ENCODE measurements at places on chromosomes 12 and 14.
A peak's percentile ranks its signal among the peaks of the same experiment; 100 is the strongest.

DNA sequence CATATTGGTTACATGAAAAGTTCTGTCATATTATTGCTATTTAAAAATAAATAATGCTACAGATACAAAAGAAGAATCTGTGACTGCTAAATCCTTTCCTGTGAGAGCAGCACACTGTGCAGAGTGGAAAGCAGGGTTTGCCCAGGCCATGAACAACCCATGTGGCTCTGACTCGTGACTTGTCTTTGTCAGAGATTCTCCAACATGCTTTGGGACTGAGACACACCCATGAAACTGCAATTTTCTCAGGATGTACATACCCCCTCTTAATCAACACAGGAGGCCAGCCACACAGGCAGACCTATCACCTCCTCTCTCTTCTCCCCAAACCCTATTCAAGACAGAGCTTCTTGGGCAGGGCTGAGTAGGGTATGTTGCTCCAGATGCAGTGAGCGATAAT is 96.8 kb upstream of the NTF3 start:
- DNase-seq = no peak

DNA sequence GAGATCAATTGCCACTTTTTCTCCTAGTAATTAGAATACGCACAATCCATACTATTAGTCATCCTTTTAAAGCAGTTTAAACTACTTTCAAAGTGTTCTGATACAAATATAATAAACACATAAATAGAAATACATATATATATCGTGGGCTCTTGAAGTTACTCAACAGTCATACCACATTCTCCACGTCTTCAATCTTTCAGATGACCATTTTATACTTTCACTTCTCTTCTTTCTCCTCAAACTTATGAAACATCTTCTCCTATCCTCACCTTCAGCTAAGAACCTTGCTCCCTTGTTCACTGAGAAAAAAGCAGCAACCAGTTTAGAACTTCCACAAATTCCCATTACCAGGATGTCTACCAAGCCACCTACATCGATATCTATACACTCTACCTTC is 19.2 kb downstream of the CEP290 start:
- no peak for DNase-seq

DNA sequence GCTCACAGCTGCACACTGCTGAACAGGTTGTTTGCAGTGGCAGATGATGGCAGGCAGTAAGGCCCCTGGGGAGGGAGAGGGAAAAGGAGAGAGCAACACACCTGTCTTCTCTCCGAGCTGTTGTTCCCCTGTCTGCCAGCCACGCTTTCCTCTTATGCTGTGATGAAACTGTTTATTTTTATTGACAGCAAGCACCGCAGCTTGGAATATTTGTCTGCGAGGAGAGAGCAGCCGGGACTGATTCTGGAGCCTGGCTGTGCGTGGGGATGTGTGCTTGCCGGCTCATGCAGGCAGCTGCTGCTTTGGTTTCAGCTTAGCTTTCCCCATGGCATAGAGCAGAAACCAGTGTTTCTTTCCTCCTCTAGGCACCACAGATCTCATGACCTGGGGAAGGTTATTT is 58.7 kb upstream of the KCNA5 start:
- no peak for DNase-seq

- no peak for DNase-seq
Observed at GRCh38 chr12:120537856-120538220, 3.7 kb downstream of the RNF10 start.

DNA sequence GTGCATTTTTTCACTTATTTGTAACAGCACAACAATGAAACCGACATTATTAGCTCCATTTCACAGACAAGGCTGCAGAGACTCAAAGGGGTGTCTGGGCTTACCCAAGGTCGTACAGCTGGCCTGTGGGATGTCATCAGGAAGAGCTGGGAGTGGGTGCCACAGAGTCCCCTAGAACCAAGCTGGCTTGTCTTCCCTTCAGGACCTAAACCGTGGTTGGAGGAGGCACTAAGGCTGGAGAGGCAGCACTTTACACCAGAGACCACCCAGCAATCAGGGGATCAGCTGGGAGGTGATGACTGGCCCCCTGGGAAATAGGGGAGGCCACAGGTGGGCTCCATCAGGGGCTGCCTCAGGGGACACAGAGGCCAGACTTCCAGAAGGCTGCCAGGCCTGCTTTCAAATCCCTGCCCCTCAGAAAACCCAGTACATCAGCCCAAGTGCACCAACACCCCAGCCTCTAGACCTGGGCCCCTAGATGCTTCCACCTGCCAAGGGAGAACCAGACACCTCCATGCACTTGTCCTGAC is 28.3 kb downstream of the DIO3 start:
- no peak for DNase-seq

DNA sequence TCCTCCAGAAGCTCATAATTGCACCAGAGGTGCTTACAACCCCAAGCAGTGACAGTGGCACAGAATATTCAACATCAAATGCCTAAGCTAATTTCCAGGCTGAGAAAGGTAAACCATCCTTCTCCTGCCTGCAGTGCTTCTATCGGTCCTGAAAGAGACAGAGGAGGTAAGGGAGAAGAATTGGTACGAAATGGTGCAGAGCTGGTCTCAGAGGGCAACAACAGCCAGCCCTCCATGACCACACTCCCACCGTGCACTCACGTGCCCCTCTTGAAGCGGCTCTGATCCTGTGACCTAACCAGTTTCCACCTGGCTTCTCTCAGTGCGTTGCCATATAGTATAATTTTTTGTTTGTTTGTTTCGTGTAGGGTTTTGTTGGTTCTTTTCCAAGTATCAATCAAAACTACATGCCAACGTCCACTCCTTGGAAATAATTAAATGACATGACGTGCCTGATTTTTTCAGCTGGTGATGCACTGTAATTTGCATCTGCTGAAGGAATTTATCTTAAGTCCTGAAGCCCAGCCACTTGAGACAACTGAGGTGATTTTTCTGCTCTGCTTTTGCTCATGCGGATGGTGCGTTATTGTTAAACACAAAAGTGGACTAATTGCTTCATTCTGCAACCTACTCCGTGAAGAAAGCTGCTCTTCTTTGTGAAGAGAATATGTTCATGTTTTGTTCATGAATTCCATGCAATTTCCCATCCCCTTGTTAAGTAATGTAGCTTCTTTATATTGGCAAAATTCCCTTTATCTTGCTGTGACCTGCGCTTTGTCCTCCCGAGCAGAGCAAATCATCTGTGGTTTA is 1.3 kb upstream of the ATP2A2 start:
- DNase-seq = no peak

GRCh38 chr12:138171-138897 is 71.8 kb downstream of the IQSEC3 start:
- no peak for DNase-seq

GRCh38 chr12:56299853-56300643 is at the start of gene CS:
TSS of gene CS (minus strand) at chr12:56300330. CDS start at chr12:56300201, 129 bp downstream.
- peak; percentile 97 for DNase-seq

DNA sequence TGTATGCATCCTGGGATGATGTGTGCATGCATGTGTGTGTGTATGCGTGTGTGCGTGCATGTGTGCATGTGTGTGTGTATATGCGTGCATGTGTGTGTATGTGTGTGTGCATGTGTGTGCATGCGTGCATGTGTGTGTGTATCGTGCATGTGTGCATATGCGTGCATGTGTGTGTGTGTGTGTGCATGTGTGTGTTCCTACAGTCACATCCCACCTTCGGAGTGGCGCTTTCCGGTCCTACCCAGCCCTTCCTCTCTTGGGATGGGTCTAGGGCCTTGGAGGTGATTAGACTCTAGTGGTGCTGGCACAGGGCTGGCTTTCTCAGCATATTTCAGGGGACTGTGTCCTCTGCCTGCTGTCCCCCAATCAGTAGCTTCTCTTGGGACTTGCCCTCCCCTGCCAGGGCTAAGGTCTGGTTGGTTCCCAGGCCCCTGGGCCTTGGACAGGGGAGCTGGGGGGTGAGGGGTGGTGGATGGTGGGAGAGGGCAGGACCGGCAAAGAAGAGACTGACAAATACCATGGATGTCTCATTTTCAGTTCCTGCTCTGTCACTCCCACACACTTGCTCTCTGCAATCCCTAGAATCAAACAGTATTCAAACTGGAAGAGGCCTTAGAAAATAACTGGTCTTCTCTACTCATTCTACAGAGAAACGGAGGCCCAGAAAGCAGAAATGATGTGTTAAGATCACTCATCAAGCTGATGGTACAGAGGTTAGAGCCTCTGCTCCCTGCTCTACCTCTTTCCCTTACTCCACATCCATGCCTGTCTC is 21.9 kb upstream of the FAIM2 start:
- DNase-seq = no peak

DNA sequence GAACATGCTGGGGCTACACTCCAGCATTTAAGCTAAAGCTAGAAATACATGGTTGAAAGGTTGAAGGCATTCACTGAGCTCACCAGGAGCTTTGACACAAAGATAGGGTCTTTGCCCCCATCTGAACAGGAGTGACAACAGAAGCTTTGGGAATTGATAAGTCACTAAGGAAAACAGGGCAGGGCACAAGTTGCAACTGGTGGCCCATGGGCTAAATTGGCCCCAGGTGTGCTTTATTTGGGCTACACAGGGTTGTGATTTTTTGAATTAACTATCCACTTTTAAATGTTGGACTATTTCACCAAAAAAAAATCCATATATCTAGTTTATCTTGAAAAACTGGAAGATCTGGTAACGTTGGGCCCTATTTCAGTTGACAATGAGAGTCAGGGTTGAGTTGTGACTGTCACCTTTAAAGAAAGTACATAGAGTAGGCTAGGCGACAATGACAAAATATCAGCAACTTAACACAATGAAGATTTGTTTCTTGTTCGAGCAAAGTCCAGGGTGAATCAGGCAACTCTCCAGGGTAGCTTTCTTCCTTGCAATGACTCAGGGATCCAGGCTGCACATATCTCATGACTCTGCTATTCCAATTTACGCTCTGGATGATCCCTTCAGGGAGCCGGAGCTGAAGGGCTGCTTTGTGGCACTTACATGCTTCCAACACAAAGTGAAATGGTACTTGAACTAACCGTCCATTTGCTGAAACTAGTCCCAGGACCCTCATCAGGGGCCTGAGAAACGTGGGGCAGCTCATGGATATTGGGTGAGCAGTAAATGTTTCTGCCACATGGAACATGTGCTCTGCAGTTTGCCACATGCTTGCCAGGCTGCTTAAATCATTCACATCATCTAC is 13.3 kb upstream of the EIF4B start:
- no peak for DNase-seq

DNA sequence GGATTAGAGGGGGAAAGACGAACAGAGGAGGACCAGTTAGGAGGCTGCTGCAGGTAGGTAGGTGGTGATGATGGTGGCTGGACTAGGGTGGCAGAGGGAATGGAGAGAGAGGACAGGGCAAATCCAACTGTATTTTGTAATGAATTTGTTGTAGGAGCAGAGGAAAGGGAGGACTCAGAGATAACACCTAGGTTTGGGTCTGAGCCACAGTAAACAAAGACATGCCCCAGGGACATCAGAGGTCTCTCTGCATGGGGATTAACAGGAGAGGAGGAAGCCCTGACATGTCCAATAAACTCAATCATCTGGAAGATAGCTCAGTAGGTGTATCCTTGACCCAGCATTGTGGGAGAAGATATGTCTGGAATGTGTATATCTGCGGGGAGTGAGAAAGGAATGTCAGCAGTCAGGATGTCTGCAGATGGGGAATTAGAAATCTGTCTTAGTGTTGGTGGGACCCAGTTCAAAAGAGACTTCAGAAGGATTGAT is 4.7 kb upstream of the SLC48A1 start:
- no peak for DNase-seq

DNA sequence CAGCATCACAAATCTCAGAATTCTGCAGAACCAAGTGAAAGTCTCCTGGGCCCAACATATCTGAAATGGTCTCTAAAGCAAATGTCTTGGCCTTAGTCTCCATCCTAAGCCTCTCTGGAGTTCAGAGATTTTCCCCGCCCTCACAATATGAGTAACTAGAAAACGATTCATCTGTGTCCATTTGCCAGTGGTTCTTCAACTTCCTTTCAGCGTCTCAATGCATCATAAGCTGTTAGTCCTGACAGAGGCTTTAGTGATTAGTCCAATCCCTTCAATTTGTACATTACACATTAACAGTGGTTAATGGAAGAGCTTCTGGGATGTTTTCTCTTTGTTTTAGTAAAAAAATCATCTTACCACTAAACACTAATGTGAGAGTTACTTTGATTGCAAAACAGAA is 17.4 kb downstream of the NPC2 start:
- no peak for DNase-seq

DNA sequence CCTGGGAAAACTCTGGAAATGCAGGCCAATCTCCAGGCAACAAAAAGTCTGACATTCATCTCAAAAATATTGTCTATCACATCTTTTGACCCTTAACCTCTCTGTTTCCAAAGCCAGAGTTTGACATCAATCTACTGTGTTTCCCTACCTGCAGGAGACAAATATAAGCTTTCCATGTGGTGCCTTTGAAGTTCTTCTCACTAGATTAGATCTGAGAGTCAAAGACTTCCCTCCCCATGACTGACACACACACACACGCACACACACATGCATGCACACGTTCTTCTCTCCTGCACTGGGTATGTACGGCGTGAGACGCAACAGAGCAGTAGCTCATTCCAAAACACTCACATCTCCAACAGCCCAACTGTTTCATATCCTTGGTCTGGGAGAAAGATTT is 8.1 kb upstream of the ITPR2 start:
- no peak for DNase-seq

GRCh38 chr12:122190842-122191668 is 8.1 kb downstream of the LRRC43 start:
- no peak for DNase-seq

GRCh38 chr12:67391034-67391433 is 121.9 kb downstream of the CAND1 start:
- no peak for DNase-seq

- no peak for DNase-seq
Observed at GRCh38 chr14:81298911-81299310, 78.2 kb upstream of the GTF2A1 start.

- no peak for DNase-seq
Observed at GRCh38 chr12:19456176-19456575, 16.9 kb downstream of the AEBP2 start.

DNA sequence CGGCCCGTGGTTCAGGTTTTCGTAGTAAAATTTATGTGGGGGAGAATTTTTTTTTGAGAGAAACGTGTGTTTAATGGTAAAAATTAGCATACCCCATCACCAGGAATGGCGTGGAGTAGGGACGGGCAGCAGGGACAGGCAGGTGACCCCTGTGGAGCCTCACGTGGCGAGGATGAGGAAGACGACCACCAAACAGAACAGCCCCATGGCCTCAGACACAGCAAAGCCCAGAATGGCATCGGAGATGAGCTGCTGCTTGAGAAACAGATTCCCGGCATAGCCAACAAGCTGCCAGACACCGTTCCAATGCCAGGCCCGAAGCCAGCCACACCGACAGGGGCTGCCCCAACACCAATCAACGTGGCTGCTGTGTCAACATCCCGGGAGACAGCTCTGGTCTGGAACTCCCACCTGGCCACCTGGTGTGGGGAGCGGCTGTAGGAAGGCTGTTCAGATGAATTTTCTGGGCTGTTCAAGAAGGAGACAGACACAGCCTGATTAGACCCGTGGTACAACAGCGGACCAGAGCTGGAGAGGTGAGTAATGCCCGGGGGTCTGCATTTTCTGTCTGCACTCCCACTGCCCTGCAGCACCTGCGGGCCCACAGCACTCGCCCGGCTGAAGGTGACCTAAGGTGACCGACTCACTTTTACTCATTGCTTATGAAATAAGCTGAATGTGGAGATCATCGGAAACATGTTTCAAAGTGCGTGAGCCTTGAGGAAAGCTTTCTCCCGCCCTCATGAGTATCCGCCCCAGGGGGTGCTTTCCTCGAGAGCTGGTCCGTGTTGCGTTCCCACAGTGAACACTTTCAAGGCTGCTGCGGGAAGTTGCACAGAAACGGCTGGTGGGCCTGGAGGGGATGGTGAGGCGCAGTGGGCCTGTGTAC is 10.6 kb downstream of the TMEM121 start:
- no peak for DNase-seq

All from activated CD8-positive, alpha-beta memory T cell treated with anti-CD3 and anti-CD28 coated beads for 1 hour (primary cell).